ENCODE measurements at places on chromosomes 4 and X.

GRCh38 chr4:152901205-152901604, 34.9 kb upstream of the FHDC1 start:
- no peak for DNase-seq

- DNase-seq = no peak
These were observed 58.7 kb downstream of the FNIP2 start for GRCh38 chr4:158827543-158827981.

DNA sequence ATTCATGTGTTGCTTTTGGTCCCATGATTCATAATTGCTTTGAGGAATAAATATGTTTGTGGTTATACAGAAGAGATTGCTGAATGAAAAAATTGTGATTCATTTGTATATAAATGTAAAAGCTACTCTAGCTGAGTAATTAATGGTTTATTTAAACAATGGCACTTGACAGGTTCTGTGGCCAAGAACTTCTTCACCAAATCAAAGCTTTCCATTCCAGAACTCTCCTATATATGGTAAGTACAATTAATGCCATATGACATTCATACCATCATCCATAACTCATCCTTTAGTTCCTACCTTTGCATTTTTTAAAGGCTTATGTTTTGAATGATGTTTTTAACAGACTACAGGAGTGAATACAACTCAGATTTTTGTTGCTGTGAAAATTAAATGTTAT, 105.8 kb downstream of the REPS2 start:
- no peak for DNase-seq

DNA sequence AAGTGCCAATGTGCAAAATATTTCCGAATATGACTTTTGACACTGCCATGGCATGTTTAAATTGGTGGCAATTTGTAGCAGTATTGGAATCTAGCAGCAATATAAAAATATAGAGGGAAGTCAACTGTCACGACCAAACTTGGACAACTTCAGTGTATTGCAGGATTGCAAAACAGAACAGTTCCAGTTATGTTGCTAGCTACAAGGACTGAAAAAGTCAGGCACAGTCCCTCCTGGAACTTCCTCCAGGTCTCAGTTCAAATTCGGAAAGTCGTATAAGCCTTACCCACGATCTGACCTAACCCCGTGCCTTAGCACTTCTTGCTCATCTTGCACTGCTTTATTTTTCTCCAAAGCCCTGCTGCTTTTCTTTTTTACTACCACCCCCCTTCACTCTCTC, 390.0 kb upstream of the GALNT7 start:
- no peak for DNase-seq

GRCh38 chrX:123185721-123186120, 1.6 kb downstream of the GRIA3 start:
- DNase-seq = no peak

GRCh38 chr4:61827907-61828391, 627.8 kb downstream of the ADGRL3 start:
- DNase-seq = no peak

GRCh38 chrX:18146954-18147353, 73.7 kb downstream of the BEND2 start:
- no peak for DNase-seq

GRCh38 chrX:73965833-73966232, 338.1 kb upstream of the ZCCHC13 start:
- DNase-seq = no peak

- DNase-seq = no peak
These were observed 1.3 kb upstream of the CCNI start for GRCh38 chr4:77076889-77077635.

- no peak for DNase-seq
These were observed 168.4 kb upstream of the AMOT start for GRCh38 chrX:113009029-113009428.
